Stimulated activated CD4-positive, alpha-beta T cell treated with anti-CD3 and anti-CD28 coated beads, Interleukin-15, amount 100 ng/mL, for 1 hour (primary cell): ENCODE measurements at places on chromosomes 1 and 21.

DNA sequence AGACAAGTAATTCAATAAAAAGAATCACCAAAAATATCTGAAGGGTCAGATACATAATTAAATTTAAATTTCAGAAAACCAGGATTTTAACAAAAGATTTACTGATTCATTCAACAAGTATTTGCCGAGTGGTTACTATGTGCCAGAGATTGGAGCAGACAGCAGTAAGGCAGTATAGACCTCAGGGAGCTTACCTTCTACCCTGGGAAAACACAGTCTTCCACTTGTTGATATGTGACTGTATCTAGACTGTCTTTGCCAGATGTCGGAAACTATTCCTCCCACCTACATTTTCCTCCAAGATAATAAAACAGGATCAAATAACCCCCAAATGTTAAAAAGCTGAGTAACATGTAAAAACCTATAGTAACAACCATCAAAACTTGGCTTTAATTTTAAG lies 6.2 kb downstream of the HNRNPR start:
- no peak for DNase-seq

DNA sequence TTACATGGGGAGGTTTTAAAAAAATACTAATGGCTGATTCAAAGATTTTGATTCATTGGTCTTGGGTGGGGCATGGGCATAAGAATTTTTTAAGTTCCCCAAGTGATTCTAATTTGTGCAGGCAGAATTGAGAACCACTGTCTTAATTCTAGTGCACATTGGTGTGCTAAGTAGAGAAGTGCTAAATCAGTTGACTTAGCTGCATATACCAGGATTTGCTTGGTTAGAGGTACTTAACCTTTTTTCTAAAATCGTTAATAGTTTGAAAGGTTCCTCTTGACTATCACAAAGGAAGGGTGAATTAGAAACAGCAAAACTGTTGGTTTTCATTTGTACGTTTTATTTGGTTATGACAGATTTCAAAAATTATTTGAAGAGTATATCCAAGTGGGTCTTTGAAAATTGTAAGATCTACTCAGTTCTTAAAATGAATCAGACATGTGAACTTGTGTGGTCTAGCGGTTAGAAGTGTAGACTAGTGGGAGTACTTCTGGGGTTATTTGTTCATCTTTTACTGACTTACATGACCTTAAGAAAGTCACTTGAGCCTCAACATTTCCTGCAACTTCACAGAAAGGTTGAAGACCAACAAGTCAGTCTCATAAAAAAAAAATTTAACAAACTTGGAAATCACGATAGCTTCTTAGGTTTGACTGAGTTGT lies 66.7 kb downstream of the RPAP2 start:
- no peak for DNase-seq

- no peak for DNase-seq
Measured at GRCh38 chr1:172272087-172272486, 148.4 kb upstream of the C1orf105 start.

DNA sequence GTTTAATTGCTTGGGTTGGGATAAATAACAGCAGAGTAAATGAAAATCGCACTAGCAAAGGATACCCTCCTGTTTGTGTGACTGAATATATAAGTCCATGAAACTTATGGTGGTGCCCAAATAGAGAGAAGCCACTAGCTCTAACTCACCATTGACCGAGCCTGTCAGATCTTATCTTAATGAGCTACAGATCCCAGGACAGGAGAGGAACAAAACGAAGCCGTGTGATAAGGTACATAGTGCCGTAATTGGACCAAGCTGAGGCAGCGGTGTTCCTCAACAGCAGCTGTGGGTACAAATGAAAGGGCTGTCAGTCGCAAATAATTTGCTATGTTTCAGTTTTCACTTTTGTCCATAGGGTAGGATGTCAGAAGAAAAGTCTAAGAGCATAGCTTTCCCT lies 276.1 kb downstream of the PTBP2 start:
- DNase-seq: no peak

DNA sequence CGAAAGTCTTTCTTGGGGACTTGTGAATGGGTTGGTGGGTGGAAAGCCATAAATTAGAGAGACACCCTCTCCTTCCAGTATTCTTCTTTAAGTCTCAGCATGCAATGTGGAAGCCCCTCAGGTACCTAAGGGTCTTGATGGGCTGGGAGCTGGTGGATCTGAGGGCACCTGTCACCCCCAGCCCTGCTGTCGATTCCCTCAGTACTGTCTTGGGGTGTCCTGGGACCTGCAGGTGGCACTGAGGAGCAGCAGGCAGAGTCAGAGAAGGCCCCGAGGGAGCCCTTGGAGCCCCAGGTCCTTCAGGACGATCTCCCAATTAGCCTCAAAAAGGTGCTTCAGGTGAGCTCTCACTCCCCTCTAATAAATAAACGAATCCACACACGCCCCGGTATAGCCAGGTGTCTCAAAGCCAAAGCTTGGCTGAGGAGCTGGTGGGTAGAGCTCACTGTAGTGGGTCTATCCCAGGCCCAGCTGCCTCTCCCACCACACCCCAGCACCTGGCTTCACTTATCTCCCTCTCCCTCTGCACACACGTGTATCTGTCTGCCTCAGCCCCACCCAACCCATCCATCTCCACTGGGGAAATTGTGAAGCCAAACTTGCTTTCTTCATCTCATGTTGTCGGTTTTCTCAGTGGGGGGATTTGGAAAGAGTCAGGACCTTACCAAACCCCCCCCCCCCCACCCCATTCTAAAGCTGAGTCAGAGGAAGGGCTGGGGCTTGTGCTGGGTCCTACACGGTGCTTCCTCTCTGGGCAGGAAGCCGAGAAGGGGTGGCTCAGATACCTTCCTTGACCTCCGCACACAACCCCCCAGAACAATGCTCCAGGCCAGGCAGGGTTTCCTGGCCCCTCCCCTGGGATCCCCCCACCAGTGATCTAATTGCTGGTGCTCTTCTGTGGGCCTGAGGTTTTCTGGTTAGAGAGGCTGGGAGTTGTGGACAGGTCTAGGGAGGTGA lies 1.6 kb downstream of the ADAM15 start:
- no peak for DNase-seq

DNA sequence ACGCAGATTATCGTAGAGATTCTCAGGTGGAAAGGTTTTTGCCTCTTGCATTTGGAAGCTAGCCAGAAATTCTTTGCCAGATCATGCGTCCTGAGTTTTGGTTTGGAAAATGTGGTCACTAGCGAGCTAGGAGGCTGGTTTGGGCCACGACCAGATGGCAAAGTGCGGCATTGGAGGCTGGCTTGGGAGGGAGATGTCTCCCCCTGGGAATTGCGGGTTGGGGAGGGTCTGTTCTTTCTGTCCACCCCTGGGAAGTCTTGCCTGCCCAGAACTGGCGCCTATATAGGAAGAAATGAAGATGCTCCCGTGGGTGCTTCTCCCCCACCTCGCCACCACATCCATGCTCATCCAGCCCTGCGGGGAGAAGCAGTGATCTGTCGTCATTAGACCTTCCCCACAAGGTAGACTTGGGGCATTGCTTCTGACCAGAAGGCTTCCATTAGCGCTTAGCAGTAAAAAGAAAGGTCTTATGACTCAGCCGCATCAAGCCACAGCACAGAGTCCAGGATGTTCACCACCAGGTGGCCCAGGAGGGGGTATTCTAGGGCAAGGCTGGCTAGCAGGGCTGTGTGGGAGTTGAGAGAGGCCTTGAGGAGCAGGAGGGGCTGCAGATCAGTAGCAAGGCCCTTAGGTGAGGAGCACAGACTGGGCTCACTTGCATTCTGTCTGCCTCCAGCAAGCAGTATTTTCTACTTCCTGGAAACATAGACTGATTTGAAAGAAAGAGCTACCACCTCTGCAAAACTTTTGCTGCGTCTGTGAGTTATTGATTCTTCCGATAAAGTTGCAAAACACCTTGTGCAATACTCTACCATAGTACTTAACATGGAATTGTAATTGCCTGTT lies 1.5 kb upstream of the PTP4A2 start:
- DNase-seq: peak; percentile 62

- no peak for DNase-seq
Measured at GRCh38 chr1:230309646-230310177, 116.4 kb downstream of the PGBD5 start.

- no peak for DNase-seq
Measured at GRCh38 chr21:30349572-30349971, 1.2 kb upstream of the KRTAP23-1 start.

GRCh38 chr1:228289996-228290881 lies 82.4 kb downstream of the OBSCN start:
- no peak for DNase-seq

DNA sequence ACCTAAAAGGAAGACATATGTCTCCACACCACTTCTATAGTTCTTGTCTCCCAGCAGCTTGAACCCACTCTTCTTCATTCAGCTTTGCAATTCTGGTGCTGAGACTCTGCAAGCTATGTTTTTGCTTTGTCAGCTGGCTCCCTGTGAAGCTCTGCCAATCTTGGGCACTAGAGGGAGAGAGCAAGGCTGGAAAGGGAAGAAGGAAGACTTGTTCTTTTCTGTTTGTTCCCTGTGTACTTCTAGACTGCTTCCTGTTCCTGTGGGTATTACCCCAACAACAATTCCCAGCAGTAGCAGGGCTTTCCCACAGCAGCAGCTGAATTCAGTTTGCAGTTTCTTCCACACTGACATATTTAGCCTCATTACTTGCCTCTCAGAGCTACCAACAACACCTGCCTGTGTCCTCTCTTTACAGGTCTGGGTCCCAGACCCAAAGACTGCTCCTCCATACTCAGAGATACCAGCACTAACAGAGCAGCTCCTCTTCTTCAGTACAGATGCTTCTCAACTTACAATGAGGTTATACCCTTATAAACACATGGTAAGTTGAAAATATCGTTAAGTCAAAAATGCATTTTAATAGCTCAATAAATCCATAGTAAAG lies 275.2 kb upstream of the NEGR1 start:
- no peak for DNase-seq

DNA sequence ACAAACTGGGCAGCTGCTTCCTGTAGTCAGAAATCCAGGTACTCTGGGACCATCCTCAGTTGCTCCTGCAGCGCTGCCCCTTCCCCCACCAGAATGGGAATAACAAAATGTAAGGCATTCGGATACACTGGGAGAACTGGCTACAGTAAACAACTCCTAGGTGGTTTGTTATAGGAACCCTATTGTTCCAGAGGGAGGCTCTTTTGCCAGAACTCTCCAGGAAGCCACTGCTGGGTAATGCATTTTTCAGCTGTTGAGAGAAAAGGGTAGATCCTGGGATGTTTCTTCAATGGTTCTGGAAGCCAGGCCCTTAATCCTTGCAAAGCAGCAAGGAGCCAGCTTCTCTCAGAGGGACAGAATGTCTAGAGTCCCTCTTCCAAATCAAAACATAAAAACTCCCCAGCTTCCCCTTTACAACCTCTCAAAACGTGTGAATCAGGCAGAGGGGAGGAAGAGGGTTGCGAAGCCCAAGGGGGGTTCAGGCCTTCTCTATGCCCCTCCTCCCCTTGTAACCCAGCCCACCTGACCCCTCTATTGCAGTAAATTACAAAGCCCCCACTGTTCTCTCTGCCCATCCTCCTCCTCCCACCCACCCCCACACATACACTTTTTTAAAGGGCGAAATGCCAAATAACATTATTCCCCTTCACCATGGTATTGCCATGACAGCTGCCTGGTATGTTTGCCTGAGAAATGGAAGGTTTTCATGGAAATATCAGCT lies 29.1 kb downstream of the PLPP3 start:
- no peak for DNase-seq

- no peak for DNase-seq
Measured at GRCh38 chr1:19400875-19401534, 84.3 kb downstream of the CAPZB start.

- DNase-seq: no peak
Measured at GRCh38 chr1:209549443-209550205, 33.9 kb upstream of the CAMK1G start.

DNA sequence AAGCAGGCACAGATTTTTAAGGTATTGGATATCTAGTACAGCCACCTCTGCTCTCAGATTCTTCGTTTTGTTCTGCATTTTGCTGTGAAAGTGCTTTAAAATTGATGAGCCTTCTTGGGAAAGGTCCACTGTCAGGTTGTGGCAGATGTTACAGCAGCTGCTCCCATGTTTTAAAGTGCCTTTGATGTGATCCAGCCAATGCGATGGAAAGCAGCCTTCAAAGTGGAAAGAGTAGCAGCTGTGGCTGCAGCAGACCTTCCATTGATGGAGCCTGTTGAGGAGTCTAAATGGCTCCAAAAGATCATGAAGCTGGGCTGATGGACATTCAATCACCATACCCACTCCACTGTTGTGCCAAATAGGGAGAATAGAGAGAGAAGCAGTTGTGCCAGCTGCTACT lies 816.9 kb downstream of the PLA2G4A start:
- DNase-seq: no peak

DNA sequence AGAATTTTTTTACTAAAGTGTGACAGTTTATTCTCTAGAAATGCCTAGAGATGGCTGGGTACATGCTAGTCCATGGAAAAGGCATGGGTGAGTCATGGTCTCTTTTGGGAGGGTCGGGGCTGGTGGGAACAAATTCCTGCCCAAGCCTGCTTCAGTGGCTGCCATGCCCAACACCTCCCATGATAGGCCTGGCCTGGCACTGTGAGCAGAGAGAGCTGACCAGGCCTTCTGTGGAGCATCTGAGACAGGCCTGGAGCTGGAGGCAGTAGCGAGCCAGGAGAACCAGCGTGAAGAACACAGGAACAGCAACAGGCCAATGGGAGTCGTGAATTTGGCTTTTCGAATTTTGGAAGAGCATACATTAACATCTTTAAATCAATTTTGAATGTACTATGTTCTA lies 209.2 kb downstream of the SDCCAG8 start:
- DNase-seq: no peak

- DNase-seq: no peak
Measured at GRCh38 chr1:226443439-226443838, 35.5 kb upstream of the PARP1 start.

DNA sequence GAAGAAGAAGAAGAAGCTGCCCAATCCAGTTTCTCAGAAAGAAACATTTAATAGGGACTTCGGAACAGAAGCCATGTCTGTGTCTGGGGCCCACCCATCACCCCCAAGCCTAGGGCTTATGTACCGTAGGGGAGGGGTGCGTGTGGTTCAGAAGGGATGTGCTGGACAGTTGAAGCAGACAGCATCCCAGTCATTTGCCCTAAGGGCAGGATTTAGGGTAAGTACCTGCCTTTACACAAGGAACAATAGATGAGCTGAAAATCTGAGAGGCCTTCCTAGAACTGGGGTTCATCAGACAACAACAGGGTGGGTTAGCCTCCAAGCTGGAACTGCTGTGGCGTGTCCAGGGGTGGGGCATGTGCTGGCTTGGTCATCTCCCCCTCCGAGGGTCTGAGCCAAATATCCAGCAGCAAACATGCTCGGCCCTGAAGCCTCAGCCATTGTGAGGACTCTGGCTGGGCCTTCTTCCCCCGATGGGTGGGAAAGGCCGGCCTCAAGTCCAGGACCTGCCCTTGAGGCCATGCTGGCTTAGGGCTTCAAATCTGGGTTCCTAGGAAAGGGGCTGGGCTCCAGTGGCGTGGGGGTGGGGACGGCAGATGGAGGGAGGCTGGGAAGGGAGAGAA lies 12.1 kb downstream of the CSTB start:
- DNase-seq: no peak

- no peak for DNase-seq
Measured at GRCh38 chr1:208207388-208208131, 36.6 kb downstream of the PLXNA2 start.

- DNase-seq: no peak
Measured at GRCh38 chr1:47936916-47937551, 60.2 kb downstream of the TRABD2B start.
